Amniotic epithelial cell (primary cell): ENCODE measurements at places on chromosomes 7 and 10.

DNA sequence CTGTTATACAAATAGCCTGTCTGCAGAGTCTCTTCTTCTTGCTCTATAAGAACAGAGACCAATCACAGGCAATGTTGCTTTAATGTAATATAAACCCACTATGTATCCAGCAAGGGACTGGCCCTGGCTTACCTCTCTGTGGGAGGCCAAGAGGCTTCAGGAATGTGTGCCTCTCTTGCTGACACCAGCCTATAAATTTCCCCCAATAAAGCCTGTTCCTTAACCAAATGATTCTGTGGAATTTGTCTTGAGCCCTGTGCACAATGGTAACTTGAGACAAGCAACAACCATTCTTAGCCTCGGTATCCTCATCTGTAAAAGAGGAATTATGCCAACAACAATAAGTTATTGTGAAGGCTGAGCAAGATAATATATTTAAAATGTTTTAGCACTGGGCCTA lies 563.7 kb downstream of the GRM8 start:
- DNase-seq, result no peak

DNA sequence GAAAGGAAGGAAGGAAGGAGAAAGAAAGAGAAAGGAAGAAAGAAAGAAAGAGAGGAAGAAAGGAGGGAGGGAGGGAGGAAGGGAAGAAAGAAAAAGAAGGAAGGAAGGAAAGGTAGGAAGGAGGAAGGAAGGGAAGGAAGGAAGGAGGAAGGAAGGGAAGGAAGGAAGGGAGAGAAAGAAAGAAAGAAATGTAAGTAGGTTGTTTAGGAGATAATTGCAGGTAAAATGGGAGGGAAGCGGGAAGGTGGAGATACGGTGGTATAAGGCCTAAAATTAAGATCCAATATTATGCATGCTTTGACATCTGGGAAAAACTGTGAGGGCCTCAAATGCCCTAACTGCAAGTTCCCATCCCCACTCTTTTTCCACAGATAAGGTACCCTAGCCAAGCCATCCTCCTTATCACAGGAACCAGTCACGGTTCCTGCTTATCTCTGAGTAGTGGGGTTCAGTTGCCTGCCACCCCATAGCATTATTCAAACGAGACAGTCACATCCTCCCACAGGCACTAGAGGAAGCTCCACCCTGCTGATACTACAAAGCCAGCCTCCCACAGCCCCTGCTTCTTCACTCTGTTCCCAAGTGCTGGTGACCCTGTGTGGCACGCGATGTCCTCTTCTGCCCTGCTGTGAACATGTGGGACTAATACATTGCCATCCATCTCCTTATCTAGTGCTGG lies 28.7 kb downstream of the ST8SIA6 start:
- DNase-seq, result no peak

DNA sequence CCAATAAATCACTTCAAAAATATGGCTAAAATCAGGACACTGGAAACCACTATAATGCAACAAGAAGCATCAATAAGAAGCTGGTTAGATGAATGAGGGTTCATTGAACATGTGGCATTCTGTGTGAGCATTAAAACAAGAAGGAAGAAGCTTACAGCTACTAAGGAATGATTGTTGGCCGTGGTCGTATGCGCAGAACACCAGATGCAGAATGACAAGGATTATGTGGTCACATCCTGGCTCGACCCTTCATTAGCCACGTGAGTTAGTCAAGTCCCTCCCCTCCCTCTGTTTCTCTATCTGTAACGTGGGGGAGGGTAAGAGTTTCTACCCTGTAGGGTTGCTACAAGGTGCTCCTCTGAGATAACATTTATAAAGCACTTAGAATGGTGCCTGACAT lies 174.3 kb downstream of the ADAM12 start:
- no peak for DNase-seq

DNA sequence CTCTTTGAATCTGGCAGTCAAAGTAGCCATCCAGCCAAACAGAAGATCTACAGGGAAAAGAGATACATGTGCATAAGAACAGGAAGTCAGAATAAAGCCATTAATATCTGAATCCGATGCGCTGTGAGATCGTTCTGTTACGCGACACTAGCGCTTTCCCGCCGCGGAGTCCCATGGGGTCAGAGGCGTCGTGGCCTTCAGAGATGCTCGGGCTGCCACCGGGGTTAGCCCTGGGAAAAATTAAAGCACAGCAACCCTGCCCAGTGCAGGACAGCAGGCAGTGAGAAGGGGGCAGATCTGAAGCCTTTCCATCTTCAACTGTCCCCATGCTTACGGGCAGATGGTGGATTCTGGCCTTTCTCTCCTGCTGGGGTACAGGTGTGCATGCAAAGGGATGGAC lies 225.6 kb upstream of the MGMT start:
- no peak for DNase-seq

- peak; percentile 79 for DNase-seq
Observed at GRCh38 chr10:46028584-46029460, 1.6 kb downstream of the NCOA4 start.

DNA sequence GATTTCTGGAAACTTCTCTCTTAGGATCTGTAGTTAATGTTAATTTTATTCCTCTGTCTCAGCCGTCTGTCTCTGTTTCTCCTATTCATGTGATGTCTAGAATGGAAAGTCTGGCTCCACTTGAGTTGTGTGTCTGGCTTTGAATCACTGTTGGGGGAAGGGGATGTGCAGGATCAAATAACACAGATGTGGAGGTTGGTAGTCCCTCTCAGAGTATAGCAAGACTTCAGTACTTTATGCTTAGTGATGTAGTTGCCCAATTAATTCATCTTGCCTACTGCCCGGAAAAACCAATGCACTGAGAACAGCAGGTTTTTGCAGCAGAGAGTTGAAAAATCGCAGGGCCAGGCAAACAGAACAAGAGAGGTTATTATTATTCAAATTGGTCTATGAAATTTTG lies 79.2 kb downstream of the PHTF2 start:
- no peak for DNase-seq

DNA sequence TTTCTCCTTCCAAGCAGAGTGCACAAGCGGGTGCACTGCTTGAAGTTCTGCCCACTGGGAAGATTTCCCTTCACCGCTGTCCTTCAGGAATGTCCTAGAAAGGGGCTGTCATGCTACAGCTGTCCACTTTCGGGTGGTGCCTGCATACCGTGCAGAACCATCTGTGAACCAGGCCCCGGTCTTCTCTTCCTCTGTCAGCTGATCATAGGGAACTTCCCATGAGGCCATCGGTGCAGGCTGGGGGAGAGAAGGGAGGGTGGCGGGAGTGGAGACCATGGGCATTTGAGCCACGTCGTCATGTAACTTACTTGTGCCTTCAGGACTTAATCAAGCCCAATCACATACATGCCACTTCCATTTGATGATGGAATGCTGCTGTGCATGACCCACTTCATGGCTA lies 111.6 kb downstream of the NKX6-2 start:
- no peak for DNase-seq

- DNase-seq, result no peak
Observed at GRCh38 chr10:95291365-95292039, 699 bp upstream of the PDLIM1 start.

GRCh38 chr7:100435401-100436304 lies 644 bp downstream of the PPP1R35 start:
- no peak for DNase-seq

GRCh38 chr10:101031796-101032636 lies 982 bp downstream of the SFXN3 start:
- DNase-seq, result peak; percentile 46

DNA sequence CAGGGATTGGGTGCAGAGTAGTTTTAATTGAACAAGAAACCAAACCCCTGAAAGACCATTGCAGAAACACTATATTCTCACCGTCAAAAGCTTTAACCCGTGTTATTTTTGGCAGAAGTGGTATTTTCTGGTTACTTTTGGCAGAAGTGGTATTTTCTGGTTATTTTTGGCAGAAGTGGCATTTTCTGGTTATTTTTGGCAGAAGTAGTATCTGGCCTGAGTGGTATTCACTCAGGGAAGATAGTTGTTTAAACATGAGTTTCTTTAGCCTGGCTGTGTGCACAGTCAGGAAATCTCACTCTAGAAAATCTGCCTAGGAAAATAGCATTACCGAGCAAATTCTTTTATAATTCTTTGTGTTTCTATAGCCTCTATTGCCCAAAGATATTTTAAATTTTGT lies 322.7 kb downstream of the GFRA1 start:
- DNase-seq, result no peak

DNA sequence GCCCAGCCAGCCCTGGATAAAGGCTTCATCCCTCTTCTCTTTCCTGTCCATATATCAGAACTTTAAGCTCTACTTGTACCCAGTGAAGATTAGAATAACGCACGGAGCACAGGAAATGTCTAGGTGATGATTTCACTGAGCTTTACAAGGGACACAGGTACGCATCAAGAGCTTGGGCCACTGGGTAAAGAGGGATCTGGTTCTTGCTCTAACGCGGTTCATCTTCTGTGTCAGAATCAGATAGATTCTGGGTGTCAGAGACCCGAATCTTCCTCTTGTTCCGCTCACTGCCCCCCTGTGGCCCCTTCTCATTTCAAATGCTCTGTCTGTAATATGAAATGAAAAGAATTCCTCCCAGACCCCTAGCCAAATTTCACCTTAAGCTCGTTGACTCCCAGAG lies 24.7 kb downstream of the IL2RA start:
- no peak for DNase-seq

- DNase-seq, result peak; percentile 69
Observed at GRCh38 chr10:14605231-14605925, 169.3 kb downstream of the FAM107B start.

- DNase-seq, result no peak
Observed at GRCh38 chr7:49166441-49166840, 242.1 kb downstream of the CDC14C start.
